Activated CD8-positive, alpha-beta memory T cell treated with anti-CD3 and anti-CD28 coated beads for 1 hour (primary cell): ENCODE measurements at places on chromosomes 11 and 22.

- no peak for DNase-seq
Observed at GRCh38 chr11:93324500-93324899, 6.0 kb upstream of the DEUP1 start.

- no peak for DNase-seq
Observed at GRCh38 chr22:47453049-47453448, 690.6 kb downstream of the TBC1D22A start.

DNA sequence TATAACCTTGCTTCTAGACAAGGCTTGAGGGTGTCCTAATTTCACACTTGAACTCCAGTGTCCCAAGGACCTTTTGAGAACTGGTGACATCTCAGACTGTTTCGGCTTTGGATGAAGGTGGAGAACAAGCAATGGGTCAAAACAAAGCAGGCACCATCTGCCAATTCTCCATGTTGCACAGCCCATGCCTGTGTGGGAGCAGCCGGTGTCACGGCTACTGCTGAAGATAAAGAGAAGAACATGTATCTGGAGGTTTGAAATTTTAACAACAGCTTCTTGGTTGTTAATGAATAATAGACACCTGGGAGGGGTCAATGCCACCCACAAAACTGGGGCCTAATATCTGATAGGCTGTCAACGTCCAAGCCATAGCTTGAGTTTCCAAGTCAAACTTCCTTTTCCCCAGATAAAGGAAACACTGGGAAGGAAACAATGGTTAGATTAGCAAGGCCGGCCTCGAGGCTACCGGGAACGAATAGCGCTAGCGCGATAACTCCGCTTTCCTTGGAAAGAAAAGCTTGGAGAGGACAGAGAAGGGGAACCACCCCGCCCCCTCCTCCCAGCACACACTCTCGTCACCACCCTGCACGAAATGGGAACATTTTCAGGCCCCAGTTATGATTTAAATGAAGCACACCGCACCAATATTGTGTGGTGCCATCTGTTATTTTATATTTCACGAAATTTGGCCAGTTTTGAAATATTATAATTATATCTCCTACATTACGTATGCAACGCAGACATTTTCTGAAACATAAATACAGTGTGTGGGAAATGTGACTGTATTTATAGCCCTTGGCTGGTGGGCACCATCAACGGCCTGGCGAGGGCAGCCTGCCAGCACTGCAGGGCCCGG is 21.8 kb upstream of the OPCML start:
- no peak for DNase-seq

DNA sequence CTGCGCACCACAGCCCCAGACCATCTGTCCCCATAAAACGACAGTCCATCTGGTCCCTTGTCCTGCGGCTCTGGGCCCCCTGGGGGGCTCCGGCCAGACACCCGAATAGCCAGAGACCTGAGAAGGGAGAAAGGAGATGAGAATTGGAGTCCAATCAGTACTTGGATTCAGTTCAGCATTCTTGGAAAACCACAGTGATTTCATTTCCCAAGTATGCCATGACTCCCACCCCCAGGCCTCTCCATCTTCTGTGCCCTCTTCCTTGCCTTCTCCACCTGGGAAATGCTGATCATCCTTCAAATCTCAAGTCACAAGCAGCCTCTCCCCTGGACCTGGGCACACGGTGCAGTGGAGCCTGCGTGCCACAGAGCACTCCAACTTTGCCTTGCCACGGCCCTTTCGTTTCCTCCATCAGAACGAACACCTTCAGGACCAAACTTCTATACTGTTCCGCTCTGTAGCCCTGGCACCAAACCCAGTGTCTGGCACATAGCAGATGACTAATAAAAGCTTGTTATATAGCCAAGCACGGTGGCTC is 10.9 kb upstream of the MFNG start:
- no peak for DNase-seq

GRCh38 chr22:25651332-25652085 is 87.0 kb downstream of the GRK3 start:
- no peak for DNase-seq

GRCh38 chr22:23388517-23388890 is 191.6 kb downstream of the IGLL1 start:
- DNase-seq, result no peak

DNA sequence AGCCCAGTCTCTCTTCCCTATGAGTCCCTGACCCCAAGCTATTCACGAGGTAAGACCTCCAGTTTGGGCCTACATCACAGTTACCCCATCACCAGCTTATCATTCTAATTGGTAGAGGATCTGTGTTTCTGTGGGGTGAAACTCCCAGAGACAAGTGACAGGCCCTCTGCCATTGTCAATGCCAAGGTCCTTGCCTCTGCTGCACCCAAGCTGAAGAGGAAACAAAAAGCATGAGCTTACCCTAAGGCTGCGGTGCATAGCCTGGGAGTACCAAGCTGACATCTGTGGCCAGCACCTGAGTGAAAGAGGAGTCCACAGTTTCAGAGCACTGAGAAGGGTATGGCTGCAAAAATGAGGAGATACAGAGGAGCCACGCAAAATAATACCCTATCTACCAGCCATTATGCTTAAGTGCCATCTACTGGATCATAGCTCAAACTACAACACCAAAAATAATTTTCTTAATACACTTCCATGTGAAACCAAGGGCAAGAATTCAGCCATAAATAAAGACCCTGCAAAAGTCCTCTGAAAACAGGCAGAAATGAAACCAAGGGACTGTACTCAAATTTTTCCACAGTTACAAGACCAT is 62.3 kb upstream of the ANO5 start:
- no peak for DNase-seq
